ENCODE measurements at places on chromosomes 6 and 20.

DNA sequence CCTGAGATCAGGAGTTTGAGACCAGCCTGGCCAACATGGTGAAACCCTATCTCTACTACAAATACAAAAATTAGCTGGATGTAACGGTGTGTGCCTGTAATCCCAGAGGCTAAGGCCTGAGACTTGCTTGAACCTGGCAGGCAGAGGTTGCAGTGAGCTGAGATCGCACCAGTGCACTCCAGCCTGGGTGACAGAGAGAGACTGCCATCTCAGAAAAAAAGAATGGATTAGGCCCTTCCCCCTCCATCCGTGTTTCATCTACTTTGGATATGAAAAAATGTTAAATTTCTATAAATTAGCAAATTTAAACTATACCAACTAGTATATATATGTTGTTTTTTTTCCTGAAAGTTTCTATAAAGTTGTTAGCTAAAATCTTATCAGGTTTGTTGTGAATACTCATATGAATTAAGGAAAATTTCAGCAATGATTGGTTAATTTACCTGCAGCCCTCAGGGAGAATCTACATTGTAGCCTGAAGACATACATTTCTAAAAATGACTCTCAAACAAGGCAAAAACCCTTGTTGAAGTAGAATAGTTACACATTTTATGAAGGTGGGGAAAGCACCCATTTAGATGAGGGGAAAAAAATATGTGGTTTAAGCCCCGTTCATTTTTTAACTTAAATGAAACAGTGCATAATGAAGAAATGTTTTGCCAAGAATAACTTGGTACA lies 120.9 kb downstream of the TIAM2 start:
- DNase-seq, result no peak

GRCh38 chr6:11333132-11333849 lies 100.8 kb upstream of the NEDD9 start:
- DNase-seq, result no peak

- no peak for DNase-seq
Observed at GRCh38 chr6:99761711-99762110, 155.1 kb downstream of the PRDM13 start.

DNA sequence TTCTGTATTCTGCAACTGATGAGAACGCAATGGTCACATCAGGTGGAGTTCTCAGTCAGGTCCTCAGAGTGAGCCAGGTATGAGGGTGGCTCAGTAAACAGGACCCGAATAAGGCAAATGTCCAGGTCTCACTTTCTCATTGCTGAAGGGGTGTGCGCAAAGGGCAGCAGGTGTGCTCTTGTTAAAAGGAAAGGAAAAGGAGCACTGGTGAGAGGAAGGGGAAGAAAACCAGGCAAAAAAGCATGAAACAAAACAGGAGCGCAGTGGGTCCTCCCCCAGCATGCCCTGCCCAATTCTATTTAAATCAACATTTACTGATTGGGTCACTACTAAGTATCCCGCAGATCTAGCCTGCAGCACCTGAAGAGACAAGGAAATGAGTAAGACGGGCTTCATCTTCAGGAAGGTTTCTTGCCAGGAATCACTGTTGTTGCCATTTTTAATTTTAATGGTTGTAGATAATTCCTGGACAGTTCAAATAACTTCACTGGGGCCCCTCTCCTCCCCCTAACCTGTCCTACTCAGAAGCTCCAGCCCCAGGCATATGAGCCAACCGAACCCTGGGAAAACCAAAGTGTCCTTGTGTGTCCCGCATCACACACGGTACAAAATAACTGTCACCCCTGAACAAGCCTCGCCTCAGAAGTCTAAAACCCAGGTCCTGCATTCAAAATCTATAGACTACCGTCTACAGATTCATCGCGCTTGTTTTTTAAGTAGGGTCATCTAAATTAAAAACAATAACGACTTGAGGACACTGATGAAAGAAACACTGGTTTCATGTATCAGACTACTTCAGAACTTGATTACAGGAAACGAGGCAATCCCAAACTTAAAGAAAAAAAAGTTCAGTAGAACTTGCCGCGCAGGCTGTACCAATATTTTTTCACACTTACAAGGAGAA lies 980 bp downstream of the MBOAT1 start:
- no peak for DNase-seq

DNA sequence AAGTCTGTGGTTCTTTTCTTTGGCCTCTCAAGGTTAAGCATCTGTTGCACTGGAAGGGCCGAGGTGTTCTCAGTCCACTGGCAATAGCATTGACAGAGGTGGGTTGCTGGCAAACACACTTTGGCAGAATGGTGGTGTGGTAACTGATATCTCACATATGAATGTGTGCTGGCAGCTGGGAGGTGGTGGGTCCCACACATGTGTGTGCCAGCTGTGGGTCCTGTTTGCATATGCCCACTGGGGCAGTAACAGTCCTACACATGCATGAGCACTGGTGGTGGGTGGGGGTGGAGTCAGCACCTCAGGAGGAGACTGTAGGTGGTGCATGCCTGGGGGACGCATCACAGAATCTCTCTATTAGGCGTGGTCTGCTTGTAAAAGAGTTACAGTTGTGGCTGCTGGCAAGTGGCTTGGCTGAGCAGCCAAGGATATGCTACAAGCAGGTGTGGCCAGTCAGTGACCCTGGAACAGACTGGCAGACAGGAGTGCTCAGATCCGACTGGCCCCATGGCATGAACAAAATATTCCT lies 934.3 kb downstream of the GRIK2 start:
- DNase-seq, result no peak

- no peak for DNase-seq
Observed at GRCh38 chr6:97066056-97066455, 141.5 kb downstream of the KLHL32 start.

DNA sequence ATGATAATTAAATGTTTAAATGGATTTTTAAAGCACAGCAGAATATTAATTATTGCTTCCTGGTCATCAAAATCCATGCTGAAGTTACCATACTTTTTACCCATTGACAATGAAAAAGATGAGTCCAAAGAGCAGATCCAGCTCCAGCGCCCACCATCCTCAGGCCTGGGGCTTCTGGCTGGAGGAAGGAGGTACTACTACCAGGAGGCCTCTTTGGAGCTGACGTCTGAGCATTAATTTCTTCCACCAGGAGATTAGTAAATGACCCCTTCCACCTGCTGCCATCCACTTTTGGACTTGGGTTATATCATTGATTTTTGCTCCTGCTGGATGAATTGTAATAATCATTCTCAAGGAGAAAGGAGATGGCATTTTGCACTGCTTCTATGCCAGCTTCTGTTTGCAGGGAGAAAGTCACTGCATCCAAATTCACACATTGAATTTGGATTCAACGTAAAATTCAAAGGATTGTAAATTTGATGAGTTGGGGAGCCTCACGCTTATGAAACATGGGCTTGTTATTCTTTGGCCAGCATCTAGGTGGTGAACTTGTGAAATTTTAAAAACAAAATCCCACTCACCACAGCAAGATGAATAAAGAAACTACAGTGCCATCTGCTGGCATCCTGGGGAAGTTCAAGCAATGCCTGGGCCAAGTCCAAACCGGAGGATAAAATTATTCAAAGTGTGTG lies 121.8 kb downstream of the SASH1 start:
- DNase-seq, result no peak

- DNase-seq, result no peak
Observed at GRCh38 chr6:170042596-170043118, 248.2 kb downstream of the DLL1 start.

GRCh38 chr20:36975099-36975818 lies 23.8 kb upstream of the SAMHD1 start:
- DNase-seq, result no peak

- DNase-seq, result no peak
Observed at GRCh38 chr6:56959094-56959493, 4.2 kb downstream of the BEND6 start.

GRCh38 chr20:21126581-21126870 lies 644 bp downstream of the KIZ start:
- DNase-seq, result no peak

- DNase-seq, result no peak
Observed at GRCh38 chr6:134647861-134648260, 302.0 kb downstream of the ALDH8A1 start.

- no peak for DNase-seq
Observed at GRCh38 chr20:45288860-45289259, 17.8 kb upstream of the RBPJL start.

- DNase-seq, result no peak
Observed at GRCh38 chr20:36817496-36817895, 43.9 kb upstream of the DSN1 start.

Data from esophagus squamous epithelium (tissue), 5 donors.